ENCODE measurements at places on chromosomes 11 and 22.

DNA sequence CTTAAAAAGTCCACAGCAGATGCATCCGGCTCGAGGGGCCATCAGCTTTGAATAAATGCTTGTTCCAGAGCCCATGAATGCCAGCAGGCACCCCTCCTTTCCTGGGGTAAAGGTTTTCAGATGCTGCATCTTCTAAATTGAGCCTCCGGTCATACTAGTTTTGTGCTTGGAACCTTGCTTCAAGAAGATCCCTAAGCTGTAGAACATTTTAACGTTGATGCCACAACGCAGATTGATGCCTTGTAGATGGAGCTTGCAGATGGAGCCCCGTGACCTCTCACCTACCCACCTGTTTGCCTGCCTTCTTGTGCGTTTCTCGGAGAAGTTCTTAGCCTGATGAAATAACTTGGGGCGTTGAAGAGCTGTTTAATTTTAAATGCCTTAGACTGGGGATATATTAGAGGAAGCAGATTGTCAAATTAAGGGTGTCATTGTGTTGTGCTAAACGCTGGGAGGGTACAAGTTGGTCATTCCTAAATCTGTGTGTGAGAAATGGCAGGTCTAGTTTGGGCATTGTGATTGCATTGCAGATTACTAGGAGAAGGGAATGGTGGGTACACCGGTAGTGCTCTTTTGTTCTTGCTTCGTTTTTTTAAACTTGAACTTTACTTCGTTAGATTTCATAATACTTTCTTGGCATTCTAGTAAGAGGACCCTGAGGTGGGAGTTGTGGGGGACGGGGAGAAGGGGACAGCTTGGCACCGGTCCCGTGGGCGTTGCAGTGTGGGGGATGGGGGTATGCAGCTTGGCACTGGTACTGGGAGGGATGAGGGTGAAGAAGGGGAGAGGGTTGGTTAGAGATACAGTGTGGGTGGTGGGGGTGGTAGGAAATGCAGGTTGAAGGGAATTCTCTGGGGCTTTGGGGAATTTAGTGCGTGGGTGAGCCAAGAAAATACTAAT, 1.9 kb downstream of the NEAT1 start:
- no peak for DNase-seq

DNA sequence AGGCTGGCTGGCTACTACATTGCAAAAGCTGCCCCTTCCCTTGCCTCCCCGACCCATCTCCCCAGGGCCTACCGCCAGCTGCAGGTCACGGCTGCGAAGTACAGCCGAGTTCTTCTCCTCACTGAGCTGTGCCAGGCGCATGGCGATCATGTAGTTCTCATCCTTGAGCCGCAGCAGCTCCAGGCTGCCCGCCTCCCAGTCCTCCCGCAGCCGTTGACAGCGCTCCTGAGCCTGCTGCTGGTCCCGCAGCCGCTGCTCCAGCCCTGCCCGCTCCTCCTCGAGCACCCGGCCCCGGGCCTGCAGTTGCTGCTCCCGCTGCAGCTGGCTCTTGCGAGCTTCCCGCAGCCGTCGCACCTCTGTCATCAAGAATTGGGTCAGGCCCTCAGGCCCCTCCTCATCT, 3.3 kb downstream of the CARD10 start:
- DNase-seq = no peak

DNA sequence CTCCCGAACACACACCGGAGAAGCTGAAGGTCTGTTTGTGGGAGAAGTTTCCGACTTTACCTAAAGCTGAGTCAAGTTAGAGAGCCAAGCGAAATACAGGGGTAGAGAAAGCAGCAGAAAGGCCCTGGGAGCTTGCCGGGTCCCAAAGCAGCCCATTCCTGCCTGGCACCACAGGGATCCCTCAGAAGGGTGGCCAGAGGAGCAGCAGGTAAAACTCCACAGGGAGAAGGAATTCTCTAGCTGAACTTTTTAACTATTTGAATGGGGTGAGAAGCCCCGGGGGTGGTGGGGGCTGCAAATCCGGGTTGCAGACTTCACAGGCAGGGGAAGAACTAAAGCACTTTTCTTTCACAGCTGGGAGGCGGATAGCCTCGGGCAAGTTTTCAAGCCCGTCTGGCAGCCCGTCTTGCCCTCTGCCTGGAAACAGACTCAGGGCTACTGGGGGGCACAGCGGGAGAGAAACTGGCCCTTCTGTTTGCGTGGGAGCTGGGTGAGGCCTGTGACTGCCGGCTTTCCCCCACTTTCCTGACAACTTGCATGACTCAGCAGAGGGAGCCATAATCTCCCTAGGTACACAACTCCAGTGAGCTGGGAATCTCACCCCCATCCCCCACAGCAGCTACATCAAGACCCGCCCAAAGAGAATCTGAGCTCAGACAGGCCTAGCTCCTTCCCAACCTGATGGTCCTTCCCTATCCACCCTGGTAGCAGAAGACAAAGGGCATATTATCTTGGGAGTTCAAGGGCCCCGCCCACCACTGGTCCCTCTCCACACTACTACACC, 311.0 kb downstream of the SBF2 start:
- DNase-seq = no peak

DNA sequence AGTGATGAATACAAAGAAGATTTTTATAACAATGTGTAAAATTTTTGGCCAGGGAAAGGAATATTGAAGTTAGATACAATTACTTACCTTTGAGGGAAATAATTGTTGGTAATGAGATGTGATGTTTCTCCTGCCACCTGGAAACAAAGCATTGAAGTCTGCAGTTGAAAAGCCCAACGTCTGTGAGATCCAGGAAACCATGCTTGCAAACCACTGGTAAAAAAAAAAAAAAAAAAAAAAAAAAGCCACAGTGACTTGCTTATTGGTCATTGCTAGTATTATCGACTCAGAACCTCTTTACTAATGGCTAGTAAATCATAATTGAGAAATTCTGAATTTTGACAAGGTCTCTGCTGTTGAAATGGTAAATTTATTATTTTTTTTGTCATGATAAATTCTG, 5.3 kb downstream of the BIRC3 start:
- DNase-seq = no peak

DNA sequence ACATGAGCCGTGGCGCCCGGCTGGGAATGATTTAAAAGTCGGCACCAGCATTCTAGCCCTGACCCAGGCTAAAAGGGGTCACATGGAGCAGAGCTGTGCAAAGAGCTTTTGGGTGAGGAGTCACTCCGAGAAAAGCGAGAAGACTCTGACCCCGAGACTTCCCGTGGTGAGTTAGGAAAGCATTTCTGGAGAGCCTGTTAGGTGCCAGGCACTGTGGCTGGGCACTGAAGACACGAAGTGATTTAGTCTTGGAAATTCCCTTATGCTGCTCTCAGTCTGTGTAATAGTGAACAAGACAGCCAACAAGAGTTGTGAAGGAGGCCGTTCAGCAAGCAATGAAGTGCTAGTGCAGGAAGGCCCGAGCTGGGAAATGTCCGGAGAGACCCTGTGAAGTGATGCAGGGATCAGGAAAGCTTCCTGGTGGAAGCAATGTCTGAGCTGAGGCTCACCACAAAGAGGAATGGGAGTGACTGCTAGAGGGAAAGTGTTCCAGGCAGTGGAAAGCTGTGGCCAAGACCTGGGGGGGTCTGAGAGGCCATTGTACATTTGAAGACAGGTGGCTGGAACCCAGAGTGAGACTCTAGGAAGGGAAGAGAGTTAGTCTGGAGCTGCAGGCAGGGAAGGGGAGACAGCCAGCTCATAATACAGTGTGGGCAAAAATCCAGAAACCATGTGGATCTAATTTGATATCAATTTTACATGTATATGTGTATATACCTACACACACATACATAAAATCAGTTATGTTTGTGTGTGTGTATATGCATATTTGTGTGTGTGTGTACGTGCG, 31.6 kb downstream of the MARK2 start:
- no peak for DNase-seq

DNA sequence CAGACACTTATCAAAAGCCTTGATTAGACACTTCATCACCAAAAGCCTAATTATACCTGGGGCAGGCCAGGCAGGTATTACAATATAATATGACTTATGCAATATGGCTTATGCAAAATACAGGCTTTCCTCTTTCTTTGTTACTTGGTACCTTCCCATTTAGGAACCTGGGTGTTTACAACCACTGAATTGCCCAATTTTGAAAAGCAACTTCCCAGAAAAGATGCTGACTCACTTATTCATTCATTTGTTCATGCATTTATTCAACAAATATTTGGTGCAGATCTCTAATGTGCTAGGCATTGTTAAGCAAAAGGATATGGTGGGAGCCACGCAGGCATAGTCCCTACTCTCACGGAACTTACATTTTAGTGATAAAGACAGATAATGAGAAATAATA, 13.6 kb upstream of the JAML start:
- DNase-seq = no peak

GRCh38 chr11:86138958-86139357, 70.1 kb upstream of the PICALM start:
- no peak for DNase-seq

DNA sequence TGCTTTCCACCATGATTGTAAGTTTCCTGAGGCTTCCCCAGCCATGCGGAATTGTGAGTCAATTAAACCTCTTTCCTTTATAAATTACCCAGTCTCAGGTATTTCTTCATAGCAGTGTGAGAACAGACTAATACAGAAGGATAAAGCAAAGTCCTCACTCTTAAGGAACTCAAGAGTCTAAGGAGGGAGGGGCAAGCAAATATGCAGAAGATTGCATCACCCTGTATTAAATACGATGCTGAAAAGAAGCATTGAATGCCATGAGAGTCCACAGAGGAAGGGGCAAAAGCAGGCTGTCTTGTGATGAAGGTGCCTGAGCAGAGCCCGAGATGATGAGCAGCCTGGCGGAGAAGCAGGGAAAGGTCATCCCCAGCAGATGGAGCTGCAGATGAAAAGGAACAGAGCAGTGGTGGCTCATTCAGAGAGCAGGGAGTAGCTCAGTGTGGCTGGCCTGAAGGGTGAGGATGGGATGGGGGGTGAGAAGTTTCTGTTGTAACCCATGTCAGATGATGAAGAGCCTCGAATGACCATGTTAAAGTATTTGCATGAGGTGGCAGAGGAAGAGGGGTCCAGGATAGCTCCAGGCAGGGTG, 6.3 kb upstream of the IZUMO1R start:
- no peak for DNase-seq

DNA sequence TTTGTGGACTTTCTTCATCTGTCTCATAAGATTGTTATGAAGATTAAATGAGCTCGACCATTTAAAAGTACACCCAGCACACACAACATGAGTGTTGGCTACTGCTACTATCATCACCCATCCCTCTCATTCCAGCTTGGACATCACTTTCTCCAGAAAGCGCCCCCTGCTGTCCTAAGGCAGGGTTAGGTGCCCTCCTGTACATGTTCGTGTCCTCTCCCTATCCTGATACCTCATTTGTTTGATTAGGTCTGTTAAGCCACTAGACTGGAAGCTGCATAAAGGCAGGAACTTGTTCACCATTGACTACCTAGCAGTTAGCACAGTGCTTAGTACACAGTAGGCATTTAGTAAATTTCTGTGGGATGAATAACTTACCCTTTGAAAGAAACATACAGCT, 85.5 kb downstream of the ENTHD1 start:
- DNase-seq = no peak

DNA sequence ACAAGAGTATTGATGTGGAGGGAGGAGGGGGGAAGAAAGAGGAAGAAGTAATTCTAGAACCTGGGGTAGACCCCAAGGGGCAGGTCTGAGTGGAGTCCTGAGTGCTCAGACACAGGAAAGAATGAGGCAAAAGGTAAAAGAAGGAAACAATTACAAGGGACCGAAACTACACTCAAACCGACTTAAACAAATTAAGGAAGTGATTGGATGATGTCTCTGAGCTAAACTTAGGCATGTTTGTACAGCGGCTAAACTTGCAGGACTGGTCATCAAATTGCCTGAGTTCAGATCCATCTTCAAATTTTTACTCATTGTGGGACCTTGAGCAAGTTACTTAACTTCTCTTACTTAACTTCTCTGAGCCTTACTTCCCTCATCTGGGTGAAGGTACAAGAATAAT, 86.3 kb upstream of the LRRC55 start:
- DNase-seq = no peak

DNA sequence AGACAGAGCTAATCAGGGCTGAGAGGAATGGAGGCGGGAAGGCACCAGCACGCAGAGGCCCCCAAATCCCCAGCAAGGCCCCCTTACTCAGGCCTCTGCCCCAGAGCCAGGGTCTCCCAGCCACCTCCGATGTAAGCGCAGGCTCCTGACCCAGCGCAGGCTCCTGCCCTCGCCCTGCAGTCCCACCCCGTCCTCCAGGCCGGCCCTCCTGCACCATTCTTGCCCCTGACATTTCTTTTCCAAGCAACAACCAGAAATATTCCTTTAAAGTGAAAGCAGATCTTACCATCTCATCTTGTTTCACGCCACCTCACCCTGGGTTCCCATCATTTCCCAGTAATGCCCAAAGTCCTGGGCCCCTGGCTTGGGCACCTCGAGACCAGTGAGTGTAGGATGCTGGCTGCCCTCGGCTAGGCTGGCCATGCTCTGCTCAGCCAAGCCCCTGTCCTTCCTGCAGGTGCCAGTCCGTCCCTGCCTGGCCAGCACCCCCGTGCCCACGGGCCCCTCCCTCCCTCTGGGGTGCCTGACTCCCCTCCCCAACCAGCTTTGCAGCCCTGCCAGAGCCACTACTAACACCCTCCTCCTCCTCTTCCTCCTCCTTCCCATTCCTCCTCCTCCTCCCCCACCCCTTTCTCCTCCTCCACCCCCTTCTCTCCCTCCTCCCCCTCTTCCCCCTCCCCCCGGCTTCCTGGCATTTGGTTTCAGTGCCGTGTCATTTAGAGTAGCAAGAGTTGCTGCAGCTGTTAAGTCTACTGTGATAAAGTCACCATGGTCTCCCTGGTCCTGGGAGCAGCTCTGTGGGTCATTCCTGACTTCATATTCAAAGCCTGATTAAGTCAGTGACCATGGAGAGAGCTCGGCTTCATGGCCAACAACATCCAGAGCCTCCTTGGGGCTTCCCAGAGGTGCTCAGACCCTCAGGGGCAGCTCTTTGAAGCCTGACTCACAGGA, 78.7 kb downstream of the PIWIL3 start:
- no peak for DNase-seq

DNA sequence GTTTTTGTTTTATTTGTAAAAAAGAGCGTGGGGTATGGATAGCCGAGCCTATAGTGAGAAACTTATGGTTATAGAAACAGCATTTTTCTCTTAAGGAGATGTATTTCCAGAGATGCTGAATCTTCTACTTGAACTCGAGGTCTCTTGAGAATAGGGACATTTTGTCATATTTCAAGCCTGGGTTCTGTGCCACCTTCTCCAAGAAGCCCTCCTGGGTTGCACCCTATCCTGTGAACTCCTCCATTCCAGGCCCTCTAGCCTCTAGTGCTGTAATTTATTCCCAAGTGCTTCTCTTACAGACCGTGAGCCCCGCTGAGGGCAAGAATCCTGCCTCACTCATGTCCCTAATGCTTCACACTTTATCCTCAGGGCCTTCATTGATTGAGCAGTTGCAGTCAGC, 108.6 kb downstream of the KIAA1671 start:
- DNase-seq = no peak

GRCh38 chr11:46302866-46303265, 25.4 kb downstream of the CREB3L1 start:
- DNase-seq = no peak

DNA sequence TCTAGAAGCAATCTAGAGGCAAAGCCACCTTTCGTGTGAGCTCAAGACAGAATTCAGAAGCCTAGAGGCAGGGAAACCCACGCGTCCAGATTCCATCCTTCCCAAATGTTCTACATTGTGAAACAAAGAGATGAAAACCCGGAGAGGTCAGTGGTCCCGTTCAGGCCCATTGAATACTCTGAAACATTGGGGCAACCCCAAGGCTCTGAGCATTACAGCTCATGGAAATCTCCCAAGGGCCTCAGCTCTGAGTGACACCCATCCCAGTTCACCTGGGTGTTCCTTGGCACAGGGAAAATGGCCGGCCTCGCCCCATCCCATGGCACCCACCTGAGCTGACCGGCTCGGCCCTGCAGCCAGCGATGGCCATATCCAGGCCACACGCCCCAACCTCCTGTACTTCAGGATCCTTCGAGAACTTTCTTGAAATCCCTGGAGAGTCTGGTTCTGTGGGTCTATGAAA, 128.6 kb upstream of the FGF3 start:
- no peak for DNase-seq

Data from NCI-H1092 treated with DMSO at 0.1 percent for 48 hours (cell line).